ENCODE measurements at places on chromosomes 2 and 18. TPM values are rescaled to one million over a fixed set of nuclear protein-coding genes. Genes with fewer than 3 reads are reported as not detected.

Gene CHST9
- total RNA-seq: not detected

Gene RAB6D
- under 0.01 TPM for total RNA-seq

Gene GALM
- total RNA-seq: 40.5 TPM

Gene DSG1
- not detected for total RNA-seq

Gene LOXHD1
- total RNA-seq: not detected

Gene RNF152
- 18.3 TPM for total RNA-seq

Gene DYTN
- not detected for total RNA-seq

Measured in bronchial smooth muscle cell (primary cell).